ENCODE measurements at places on chromosomes 16 and 17.

- no peak for DNase-seq
Measured at GRCh38 chr17:1228781-1229348, 41.4 kb upstream of the BHLHA9 start.

- DNase-seq = no peak
Measured at GRCh38 chr17:28598389-28598788, 436 bp downstream of the SPAG5 start.

DNA sequence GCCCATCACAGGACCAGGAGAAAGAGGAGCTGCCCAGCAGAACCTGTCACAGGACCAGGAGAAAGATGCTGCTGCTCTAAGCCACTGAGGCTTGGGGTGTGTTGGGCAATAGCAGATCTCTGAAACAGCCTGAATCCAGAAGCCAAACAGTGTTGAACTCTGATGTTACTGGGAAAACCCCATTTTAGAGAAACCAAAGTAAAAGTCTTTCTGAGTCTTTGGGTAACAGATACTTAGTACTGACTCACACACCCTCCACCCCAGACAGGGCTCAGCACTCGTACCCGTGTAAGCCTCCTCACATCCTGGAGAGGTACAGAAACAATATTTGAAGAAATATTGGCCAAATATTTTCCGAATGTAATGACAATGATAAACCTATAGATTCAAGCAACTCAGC, 82.8 kb upstream of the GNG13 start:
- DNase-seq = no peak

GRCh38 chr17:55668312-55668920, 54.2 kb downstream of the TMEM100 start:
- DNase-seq = no peak

GRCh38 chr17:34584805-34585416, 5.5 kb downstream of the TMEM132E start:
- peak; percentile 24 for DNase-seq

DNA sequence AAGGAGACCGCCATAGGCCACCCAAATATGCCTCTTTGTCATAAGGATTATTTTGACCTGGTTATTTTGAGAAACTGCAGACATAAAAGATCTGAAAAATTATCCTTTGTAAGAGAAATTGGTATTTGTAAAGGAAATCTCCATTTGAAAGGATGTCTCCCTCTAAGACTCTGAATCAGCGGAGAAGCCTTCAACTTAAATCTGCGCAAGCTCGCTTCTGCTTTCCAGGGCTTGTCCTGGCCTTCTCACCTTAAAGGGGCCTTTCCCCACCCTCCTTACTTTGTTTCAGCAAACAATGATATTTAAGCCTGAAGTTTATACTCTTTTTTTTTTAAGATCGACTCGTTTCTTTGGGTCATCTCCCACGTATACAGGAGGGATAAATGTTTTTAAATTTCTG, 34.5 kb downstream of the HSBP1 start:
- no peak for DNase-seq
